ENCODE measurements at places on chromosomes 2 and 18. TPM values are rescaled to one million over a fixed set of nuclear protein-coding genes. Genes with fewer than 3 reads are reported as not detected.
A peak's percentile ranks its signal among the peaks of the same experiment; 100 is the strongest.

- DNase-seq = no peak
Measured at GRCh38 chr2:135743860-135744259, 2.2 kb downstream of the UBXN4 start.

The HOXD11 gene
- not detected for total RNA-seq

DNA sequence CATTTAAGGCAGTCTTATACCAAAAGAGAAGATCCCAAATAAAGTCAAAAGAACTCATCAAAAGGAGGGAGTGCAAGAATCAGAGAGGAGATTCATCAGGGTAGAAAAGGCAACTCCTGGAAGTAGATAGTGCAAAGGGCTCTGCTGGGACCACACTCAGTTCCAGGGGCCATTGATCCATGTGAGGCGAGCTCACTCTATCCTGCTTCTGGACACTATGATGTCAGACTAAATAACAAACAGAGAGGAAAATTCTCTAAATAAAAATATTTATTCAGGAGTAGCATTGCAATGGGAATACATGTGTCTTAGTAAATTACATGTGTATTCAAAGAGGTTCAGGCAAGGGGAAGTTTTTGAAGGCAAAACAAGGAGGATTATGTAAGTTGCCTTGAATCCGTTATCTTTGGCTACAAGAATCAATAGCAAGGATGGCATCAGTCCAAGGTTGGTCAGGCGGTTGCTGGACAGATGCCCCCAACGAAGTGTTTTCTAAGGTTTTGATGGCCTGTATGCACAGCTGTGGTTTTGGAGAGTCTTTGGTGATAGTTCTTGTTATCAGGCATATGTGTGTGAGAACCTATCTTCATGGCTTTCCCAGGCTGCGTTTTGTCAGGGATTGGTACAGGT lies 13.2 kb upstream of the SERPINB12 start:
- no peak for DNase-seq

The PTRHD1 gene
- 13.8 TPM for total RNA-seq

- DNase-seq = no peak
Measured at GRCh38 chr2:152532241-152532640, 185.0 kb downstream of the PRPF40A start.

The MRPS9 gene
- 35.6 TPM for total RNA-seq

DNA sequence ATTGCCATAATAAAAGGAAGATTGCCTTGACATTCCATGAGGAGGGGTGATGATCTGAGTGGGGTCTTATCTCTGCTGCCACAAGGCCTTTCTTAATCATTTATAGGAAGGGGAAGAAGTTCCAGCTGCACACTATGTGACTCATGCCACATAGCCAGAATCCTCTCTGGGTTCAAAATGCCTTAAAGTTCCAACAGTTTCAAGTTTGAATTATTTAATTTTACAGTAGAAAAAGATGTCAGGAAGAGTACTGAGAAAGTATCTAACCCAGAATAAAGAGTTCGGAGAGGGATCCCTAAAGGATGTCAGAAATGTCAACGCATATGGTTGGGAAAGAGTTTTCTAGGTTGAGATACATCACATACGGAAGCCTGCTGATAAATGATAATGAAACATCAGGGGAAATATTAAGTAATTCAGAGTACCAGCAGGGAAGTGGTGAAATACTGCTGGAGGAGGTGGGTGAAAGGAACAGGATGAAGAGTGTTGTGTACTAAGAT lies 999.9 kb downstream of the TSN start:
- DNase-seq = no peak

DNA sequence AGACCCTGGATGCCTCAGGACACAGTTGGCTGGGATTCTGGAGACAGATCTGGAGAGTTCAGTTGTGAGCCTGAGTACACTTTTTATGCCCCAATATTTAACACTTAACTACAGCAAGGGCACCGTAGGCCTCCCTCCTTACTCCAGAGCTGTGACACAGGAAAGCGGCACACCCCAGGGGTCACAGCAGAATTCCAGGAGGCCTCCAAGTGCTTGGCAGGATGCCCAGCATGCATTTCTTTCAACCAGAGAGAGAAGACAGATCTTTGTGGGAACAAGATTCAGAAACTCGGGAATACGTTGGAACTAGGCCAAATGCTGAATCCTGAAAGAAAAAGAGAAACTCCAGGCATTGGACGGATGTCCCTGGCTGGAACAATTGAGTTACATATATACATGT lies 199.2 kb upstream of the NT5C1B start:
- DNase-seq = no peak

- DNase-seq = no peak
Measured at GRCh38 chr2:162126527-162126926, 25.5 kb downstream of the GCG start.

- peak; percentile 51 for DNase-seq
Measured at GRCh38 chr18:37578886-37579513, 13.4 kb upstream of the CELF4 start.

- DNase-seq = peak; percentile 98
Measured at GRCh38 chr2:141557329-141558095, 573.3 kb downstream of the LRP1B start.

Measured in bronchial epithelial cell (primary cell).